Transverse colon (tissue), 4 donors: ENCODE measurements at places on chromosomes 4 and X.

DNA sequence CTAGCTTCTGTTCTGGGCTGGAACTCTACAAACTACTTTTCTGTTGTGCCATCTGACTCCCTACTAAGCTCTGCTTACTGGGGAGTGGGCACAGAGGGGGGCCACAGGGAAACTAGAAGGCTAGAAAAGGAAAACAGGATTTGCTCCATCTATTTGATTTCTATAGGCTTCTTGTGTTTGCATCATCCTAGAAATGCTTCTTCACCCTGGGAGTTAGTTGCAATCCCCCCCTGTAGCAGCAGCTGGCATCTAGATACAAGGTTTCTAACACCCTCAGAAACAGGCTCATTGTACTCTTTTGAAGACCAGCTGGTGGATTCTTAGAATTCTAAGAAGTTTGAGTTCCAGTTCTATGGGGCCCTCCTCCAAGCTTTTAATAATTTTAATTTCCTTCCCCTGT lies 213.4 kb downstream of the TMA16 start:
- no peak for DNase-seq

DNA sequence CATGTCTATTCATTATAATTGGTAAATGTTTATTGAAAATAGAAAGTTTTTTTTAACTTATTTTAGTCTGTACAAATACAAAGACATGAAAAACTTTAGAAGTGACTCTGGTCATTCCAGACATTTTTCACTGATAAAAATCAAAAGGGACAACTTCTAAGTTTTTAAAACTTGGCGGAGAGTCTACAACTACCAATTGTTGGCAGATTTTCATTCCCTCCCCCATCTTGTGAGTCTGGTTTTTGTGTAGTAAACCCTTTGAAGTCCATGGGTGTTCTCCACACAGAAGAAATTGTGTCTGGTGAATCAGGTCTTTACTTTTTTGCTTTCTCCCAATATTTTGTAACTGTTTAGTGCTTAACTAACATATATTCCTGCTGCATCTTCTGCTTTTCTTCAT lies 336.5 kb downstream of the PDGFC start:
- DNase-seq = no peak

GRCh38 chrX:19863212-19863856 lies 24.1 kb downstream of the SH3KBP1 start:
- no peak for DNase-seq

GRCh38 chr4:128768373-128768996 lies 41.0 kb upstream of the JADE1 start:
- DNase-seq = no peak

- no peak for DNase-seq
These were observed 33.0 kb downstream of the FREM3 start for GRCh38 chr4:143667461-143667860.

DNA sequence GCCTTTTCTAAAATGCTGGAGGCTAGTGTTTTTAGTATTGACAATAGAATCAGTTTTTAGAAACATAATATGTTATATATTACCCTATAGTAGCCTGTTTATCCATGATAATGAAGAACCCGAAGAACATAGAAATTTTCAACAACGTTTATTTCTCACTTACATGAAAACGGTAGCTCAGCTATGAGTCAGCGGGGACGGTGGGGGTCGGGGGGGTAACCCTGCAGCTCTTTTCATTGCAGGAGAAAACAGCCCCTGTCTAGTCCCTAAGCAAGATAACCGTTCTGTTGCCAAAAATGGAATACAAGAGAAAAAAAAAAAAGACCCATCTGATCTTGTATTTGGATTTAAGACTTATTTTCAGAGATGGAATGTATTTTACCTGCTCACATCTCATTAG lies 1758.4 kb upstream of the AGA start:
- no peak for DNase-seq

DNA sequence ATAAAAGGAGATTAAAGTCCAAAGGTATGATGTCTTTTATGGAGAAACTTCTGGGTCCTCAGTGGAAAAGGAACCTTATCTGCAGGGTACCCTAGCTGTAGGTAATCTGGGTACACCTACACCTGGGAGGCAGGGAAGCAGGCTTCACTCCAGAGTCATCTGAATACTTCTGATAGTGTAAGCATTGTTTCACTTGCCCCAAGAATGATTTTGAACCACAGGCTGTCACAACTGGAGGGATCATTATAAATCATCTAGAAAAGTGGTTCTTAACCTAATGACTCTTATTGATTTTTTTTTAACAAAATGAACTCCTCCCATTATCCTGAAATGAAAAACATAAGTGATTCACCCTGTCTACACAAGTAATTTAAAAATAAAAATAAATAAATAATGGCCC lies 44.0 kb upstream of the STK26 start:
- DNase-seq = no peak

DNA sequence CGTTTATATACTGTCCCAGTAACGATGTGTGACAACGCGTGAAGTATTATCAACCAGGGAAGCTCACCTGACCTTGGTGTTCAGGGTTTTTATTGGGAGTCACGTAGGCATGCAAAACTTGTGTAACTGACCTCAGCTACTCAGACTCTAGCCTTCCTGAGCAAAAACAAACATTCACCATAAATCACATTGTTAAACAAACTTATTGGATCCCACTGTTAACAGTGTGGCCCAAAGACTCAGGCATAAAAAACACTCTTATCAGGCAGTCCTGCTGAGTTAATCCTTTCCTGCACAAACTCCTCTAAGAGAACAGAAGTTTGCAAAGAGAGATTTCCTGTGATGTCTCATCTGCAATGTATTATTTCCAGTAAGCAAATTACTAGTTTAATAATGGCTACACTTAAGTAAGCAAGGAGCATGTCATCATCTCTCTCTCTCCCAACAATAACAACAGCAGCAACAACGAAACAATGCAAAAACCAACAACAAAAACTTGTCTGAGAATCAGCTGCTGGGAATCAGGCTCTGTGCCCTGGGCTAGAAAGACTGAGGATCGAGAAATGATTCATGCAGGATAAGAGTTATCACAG lies 12.0 kb downstream of the GAGE1 start:
- DNase-seq = no peak

- DNase-seq = no peak
These were observed 22.6 kb upstream of the PHF8 start for GRCh38 chrX:54066841-54067240.

- no peak for DNase-seq
These were observed 309.9 kb downstream of the ARAP2 start for GRCh38 chr4:35934320-35934981.

DNA sequence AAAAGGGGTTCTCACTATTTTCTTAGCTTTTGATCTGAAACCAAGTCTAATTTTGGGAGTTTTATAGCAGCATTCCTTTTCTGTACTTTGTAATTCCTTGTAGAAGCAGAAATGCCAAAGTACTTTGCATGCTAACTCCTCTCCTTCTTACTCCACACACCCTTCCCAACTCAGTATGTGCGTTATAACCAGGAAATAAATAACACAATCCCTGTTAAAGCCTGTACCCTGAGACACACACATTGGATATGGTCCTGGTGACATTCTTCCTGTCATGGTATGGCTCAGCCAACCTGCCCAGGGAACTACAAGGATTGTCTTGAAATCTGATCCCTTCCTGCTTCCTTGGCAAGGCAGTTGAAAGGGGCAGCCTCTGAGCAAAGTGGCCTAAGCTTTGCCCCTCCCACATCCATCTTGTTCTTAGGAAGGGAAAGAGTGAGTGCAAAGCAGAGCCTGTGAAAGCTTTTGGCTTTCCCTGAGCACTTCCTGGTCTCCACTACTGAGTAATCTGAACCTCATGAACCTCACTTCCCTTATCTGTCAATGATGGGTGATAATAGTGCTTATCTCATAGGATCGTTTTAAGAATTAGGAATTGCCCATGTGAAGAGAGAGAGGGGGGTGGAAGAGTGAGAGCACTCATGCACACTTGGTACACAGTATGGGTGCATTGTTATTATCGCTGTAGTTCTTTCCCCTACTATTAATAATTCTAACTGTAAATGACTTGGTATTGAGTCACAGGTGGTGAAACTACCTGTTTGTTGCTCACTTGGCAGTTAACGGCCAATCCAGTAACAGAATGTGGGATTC lies 109.3 kb downstream of the AFF2 start:
- no peak for DNase-seq

GRCh38 chr4:114093221-114093715 lies 113.8 kb upstream of the ARSJ start:
- DNase-seq = no peak
